Activated T-cell treated with anti-CD3 and anti-CD28 coated beads, Interleukin-2, amount 50 U/mL, for 4 hours (primary cell): ENCODE measurements at places on chromosomes 11 and 22.
A peak's percentile ranks its signal among the peaks of the same experiment; 100 is the strongest.

- no peak for DNase-seq
Observed at GRCh38 chr11:11442791-11443190, 89.7 kb upstream of the CSNK2A3 start.

DNA sequence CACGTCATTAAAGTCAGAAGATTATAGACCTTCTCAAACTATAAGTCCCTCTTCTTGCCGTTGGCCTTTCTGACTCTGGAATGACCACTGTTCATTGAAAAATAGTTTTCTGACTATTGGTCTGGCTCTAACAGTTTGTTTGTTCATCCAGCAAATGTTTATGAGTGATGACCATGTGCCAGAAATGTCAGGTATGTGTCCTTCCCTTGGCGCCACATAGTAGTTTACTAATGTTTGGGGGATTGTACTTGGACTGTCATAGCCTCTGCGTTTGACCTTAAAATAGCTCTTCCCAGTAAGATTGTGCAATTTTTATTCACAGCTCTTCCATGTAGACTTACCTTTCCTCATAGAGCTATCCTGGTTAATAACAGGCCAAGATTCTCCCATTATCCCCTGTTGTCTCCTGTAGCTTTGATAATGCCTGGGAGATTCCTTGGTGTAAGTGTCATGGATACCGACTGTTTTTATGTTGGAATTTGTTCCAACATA, 13.7 kb downstream of the MCAM start:
- no peak for DNase-seq

GRCh38 chr11:111798279-111798678, 32.1 kb upstream of the PPP2R1B start:
- DNase-seq = no peak

DNA sequence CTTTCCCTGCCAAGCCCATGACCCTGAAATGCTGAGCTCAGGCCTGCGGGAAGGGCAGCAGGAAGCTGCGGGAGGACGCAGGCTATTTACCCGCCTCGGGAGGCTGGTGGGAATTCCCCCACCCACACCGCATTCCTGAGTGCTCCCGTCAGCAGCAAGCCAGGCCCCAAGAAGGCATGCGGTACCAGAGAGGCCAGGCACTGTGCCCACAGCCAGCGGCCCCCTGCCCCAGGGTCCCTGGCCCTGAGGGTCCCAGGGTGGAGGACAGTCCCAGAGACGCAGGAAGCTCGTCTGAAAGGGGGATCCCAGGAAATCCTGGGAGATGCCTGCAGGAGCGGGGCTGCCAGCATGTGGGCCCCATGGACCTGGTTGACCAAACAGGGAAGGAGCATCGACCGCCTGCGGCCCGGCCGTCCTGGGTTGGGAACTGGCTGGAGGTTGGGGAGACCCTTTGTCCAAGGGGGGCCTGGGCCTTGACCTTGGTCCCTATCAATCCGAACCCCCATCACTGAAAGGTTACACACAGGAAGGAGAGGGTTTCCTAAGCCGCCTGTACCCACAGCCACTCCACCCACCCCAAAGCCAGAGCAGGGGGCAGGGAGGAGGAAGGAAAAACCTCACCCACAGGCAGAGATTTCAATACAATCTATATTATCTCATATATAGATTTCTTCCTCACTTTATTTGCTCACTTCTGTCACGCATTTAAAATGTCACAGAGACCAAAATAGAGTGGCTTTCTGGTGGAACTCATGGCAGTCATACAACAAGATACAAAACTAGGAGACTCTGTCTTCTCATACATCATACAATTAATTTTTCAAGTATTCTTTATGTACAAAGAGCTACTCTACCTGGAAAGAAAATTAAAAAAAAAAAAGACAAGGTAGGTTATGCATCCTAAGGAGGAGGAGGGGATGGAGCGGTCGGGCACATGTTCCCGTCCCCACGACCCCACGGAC, 17.1 kb downstream of the MAFF start:
- peak; percentile 40 for DNase-seq

DNA sequence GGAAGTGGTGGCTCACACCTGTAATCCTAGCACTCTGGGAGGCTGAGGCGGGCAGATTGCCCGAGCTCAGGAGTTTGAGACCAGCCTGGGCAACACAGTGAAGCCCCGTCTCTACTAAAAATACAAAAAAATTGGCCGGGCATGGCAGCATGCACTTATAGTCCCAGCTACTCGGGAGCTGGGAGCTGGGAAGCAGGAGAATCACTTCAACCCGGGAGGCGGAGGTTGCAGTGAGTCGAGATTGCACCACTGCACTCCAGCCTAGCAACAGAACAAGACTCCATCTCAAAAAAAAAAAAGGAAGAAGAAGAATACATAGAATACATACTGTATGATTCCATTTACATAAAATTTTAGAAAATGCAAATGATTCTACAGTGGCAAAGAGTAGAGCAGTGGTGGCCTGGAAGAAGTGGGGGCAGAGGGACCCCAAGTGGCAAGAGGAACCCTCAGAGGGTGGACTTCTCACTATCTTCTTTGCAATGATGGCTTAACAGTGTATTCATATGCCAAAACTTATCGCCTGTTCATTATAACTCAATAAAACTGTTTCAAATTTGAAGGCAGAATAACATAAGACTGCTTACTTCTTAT, 22.0 kb downstream of the PACSIN2 start:
- no peak for DNase-seq

GRCh38 chr11:130872981-130873380, 43.3 kb downstream of the SNX19 start:
- no peak for DNase-seq
